ENCODE measurements at places on chromosomes 4 and X. TPM values are rescaled to one million over a fixed set of nuclear protein-coding genes. Genes with fewer than 3 reads are reported as not detected.

The AREG gene
- 21.0 TPM for total RNA-seq

The DGKQ gene
- 12.0 TPM for total RNA-seq

The GPC3 gene
- 0.28 TPM for total RNA-seq

The C4orf36 gene
- 2.4 TPM for total RNA-seq

The SERPINA7 gene
- not detected for total RNA-seq

The SMPX gene
- not detected for total RNA-seq

The GC gene
- 0.40 TPM for total RNA-seq

The ARHGAP6 gene
- 0.56 TPM for total RNA-seq

The CYTL1 gene
- total RNA-seq: 0.88 TPM

The MGAT4D gene
- total RNA-seq: not detected

Measured in esophagus mucosa (tissue), 1 donor.